Psoas muscle (tissue), 8 donors: ENCODE measurements at places on chromosomes 16 and 17.

DNA sequence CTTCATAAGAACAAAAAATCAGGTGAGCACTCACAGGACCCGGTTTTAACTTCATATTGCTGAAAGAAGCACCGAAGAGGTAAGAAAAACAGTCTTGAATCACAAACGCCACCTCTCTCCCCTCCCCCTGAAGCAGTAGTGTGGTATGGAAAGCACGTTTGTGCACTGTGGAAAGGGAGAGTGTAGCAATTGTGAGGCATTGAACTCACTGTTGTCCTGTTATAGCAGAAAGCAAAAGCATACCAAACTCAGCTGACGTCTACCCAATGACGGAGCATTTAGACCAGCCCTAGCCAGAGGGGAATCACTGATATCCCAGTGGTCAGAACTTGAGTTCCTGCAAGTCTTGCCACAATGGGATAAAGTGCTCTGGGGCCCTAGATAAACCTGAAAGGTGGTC is 98.8 kb downstream of the DYNLRB2 start:
- H3K36me3 ChIP-seq = no peaks in the 10 kb centered on the region
- no peaks in the 10 kb centered on the region for H3K27me3 ChIP-seq
- no peak for DNase-seq
- no peak overlapping the region for H3K27ac ChIP-seq
- no peaks in the 10 kb centered on the region for H3K4me1 ChIP-seq

- peak within 1 kb of the TSS; percentile 73 for H3K4me3 ChIP-seq
- no peaks in the 10 kb centered on the region for H3K27me3 ChIP-seq
- peak; percentile 81 for DNase-seq
- no peaks in the 10 kb centered on the region for H3K36me3 ChIP-seq
- H3K27ac ChIP-seq = peak within 1 kb of the TSS; percentile 86
These were observed at the start of gene SLC25A10 for GRCh38 chr17:81711814-81712467. Gene SLC25A10 (plus strand): TSS chr17:81712284. CDS start chr17:81712427, 143 bp downstream.

- no peak overlapping the region for H3K27ac ChIP-seq
- H3K4me1 ChIP-seq = no peaks in the 10 kb centered on the region
- no peak for DNase-seq
- H3K4me3 ChIP-seq = no peak overlapping the region
- H3K27me3 ChIP-seq = no peaks in the 10 kb centered on the region
These were observed 110.7 kb upstream of the IRX3 start for GRCh38 chr16:54397190-54397835.

GRCh38 chr16:87463722-87464690 is 28.8 kb downstream of the ZCCHC14 start:
- H3K36me3 ChIP-seq = no peaks in the 10 kb centered on the region
- peaks cover 66% of the 10 kb centered on the region for H3K4me1 ChIP-seq
- peak overlapping the region; percentile 90 for H3K27ac ChIP-seq
- DNase-seq = no peak
